ENCODE measurements at places on chromosomes 4 and X.

DNA sequence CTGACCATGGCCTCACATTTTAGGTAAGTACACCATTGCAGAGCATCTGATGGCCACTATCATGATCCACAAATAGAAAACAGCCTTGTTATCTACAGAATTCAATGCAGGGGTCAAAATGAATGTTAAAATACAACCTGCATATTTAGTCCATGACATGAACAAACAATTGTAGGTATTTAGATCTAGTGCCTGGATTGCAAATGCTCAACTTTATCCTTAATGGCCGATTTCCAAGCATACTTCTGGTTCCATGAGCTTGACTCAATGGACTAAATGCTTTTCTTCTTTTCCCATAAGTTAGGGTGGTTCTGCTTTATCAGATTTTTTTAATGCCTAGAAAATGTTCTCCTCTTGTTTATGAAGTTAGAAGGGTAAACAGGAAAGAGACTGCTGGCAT lies 139.2 kb upstream of the TTC29 start:
- DNase-seq: no peak

DNA sequence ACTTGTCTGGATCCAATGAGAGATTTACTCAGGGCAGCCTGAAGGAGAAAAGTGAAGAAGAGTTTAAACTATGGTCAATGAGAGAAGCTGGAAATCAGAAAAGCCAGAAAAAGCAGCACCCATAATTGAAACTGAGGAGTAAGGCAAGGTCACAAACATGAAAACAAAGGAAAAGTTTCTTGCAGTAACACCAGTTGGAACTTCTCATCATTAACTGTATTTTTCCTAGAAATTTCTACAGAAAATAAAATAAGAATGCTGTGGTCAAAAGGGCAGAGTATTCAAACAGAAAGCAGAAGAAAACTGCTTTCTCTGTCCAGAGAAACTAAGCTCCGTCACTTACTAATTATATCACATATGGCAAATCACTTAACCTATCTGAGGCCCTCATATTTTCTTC lies 102.2 kb downstream of the OR13H1 start:
- no peak for DNase-seq

GRCh38 chr4:156959298-156959702 lies 12.3 kb downstream of the PDGFC start:
- no peak for DNase-seq

DNA sequence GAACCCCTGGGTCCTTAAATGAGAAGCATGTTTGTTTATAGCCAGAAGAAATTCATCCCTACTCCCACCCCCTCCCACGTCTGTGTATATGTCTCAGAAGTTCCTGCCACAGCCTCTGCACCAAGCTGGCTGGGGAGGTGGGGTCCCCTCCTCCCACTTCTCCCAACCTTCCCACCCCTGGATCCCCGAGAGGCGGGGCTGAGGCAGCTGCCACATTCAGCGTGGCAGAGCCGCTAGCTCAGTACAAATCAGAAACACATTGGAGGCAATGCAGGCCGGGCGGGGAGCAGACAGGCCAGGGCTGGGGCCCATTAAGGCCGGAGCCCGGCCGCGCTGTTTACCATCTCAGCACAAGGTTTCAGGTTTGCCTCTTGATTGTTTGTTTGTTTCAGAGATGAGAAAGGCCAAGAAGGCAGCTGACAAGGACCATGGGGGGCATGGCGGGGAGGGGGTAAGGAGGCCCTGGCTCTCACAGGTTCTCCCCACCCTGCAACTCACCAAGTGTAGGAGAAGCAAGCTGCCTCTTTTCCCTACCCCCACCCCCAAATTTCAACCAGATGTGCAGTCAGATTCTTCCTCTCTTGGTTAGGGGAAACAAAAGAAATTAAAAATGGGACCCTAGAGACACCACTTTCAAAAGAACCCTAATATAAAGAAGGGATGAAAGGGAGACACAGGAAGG lies 22.3 kb downstream of the PJA1 start:
- no peak for DNase-seq

DNA sequence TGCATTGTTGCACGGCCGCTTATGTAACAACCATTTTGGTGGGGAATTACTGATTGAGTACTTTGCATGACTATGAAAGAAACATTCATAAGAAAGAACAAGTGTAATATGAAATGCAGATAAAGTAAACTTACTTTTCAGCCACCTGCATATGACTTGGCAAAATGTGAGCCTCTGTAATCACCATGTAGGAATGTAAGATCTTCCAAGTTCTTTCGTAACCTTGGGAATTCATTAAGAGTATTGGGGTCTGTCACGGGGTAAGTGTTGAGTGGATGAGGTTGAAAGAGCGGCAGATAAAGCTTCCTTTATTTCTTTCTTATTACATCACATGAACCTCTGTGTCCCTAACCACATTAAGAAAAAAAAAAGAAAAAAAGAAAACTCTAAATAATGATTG lies 348.5 kb upstream of the NR3C2 start:
- no peak for DNase-seq

GRCh38 chr4:11881947-11882346 lies 453.3 kb upstream of the HS3ST1 start:
- DNase-seq: peak; percentile 22

DNA sequence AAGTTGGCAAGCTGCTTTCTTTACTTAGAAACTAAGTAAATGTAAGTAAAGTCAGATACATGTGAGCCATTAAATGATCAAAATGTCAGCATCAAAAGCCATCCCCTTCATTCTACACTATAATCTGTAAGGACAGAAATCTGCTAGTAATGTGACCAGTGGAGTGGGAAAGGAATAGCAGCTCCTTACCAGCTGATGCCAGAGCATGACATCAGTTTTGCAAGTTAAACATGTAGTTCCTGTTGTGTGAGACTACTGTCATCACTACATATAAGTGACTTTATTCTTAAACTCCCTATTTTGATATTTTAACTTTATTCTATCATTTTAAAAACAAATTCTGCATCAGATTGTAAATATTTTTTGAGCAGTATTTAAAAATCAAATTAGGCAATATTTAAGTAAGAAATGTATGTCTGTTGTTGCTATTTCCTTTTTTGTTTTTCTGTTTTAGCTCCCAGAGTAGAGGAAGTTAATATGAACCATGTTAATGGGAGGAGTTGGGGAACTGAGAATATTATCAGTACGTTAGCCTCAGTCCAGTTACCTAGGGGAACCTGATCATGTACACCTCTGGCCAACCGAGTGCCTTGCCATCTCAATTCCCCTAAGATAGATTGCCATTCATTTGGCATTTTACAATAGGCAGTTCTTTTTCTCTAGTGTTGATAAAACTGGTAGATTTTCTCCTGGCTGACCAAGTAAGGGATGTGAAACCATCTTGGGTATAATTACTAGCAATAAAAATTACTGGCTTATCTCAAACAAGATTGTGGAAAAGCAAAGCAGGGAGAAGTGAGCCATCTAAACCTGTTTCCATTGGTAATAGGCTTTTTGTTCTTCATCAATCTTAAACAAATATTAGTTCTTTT lies 34.7 kb downstream of the CCNI start:
- DNase-seq: no peak

- peak; percentile 91 for DNase-seq
Measured at GRCh38 chrX:103376118-103376978, at the start of gene BEX3. BEX3 (plus strand) TSS chrX:103376538; CDS start chrX:103377522, 984 bp downstream.

GRCh38 chr4:7157666-7158065 lies 34.7 kb upstream of the SORCS2 start:
- no peak for DNase-seq

DNA sequence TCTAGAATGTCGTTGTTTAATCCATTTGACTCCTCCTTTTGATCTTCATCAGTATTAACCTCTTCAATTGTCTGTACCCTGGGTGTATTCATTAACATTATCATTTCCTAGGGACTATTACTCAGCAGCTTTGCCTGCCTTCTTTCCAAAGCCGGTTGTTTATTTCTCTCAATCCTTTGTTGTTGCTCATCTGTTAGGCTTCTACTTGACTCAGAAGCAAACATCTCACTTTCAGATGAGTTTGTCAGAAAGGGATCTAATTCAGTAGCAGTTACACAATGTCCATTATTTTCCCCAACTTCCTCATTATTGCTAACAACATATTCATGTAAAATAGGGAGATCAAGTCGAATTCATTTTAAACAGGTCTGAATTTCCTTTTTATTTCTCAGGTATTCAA lies 22.1 kb upstream of the HSD17B10 start:
- no peak for DNase-seq

GRCh38 chr4:144970597-144970996 lies 127.4 kb downstream of the ANAPC10 start:
- DNase-seq: no peak

DNA sequence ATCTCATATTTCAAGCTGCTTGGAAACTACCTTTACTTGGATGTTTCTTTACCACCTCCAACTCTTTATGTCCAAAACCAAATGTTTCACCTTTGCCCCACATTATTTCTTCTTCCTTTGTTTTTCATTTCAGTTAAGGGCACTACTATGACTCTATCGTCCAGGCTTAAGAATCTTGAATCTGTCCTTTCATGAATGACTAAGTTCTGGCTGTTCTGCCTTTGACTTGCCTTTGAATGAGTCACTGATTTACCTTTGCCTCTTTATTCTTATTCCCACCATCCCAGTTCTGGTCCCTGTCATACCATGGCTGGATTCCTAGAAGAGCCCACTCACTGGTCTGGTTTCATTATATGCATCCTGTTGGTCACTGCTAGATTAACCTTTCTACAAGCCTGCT lies 30.6 kb upstream of the PLAC1 start:
- DNase-seq: no peak

DNA sequence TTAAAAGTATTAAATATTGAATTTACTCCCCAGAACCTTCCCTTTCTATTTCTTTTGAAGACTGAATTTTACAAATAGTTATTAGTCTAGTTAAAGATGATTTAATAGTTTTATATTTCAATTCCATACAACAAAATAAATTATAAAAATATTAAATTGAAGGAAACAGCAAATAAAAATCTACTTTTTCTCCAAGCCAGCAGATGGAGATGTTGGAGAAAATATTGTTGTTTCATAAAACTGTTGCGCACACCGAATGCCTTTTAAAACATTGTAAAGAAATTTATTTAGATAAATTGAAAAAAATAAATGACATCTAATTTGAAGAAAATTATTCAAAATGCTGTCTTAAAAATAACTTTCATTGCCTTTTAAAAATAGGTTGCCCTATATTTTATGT lies 5.5 kb downstream of the GRIA2 start:
- DNase-seq: peak; percentile 51

- no peak for DNase-seq
Measured at GRCh38 chr4:35315419-35315818, 928.9 kb downstream of the ARAP2 start.

DNA sequence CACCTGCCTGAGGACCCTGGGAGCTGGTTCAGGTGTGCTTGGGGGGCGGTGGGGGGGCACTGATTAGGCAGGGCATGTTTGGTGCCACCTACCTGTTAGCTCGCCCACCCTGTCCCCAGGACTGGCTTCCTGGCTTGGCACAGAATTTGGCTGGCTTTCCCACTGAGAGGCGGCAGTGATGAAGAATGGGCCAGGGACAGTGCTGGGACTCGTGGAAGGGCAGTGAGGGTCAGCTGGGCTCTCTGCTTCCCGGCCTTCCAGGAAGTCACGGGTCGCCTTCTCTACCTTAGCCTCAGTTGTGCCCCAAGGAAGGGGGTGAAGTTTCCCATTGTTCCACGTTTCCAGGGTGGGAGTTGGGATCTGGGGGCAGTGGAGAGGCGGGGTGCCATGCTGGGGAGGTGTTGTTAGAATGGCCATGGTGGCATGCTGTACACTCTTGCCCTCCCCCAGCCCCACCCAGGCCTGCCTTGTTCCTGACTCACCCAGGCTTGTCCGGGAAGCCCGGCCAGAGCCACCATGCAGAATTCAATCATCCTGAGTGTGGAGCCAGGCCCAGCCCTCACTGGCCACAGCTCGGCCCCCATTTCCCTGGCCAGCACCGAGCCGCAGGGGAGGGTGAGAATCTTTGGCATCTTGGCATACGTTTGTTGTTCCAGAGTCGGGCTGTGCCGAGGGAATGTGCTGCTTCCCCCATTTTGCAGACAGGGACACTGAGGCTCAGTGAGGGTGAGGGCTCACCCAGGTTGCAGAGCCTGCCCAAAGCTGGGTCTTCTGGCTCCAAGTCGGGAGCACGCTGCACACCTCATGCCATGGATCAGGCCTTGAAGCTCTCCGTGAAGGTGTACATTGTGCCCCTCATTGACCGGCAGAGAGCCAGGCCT lies 21.9 kb upstream of the GPR78 start:
- no peak for DNase-seq

- DNase-seq: no peak
Measured at GRCh38 chrX:118571836-118572235, 76.2 kb downstream of the DOCK11 start.

DNA sequence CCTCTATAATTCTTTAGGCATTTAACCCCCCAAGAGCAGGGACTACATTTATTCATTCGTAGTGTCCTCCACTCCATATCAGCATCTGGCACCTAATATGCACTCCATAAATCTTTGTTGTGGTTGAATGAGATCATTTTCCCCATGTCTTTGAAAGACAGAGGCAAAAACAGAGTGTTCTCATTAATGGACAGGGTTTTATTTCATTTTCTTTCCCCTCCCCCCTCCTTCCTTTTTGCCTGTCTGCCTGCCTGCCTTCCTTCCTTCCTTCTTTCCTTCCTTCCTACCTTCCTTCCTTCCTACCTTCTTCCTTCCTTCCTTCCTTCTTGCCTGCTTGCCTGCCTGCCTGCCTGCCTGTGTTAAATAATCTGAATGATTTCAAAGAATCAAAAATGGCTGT lies 83.2 kb downstream of the SHROOM3 start:
- DNase-seq: no peak

DNA sequence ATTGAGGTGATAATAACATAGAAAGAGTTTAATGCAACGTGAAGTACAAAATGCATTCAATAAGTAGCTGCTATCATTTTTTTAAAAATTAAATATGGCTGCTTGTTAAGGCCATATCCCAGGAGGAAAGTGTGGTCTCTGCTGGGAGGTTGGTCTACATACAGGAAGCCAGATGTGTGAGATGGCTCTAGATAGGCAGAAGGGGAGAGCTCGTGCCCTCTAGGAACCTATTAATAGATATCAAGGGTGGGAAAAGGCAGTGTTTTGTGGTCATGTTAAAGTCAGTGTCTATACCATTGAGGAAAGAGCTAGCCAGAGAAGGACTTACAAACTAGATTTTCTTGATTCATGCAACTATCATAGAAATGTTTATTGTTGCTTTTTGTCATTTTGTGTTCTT lies 140.5 kb downstream of the KLHL8 start:
- no peak for DNase-seq

DNA sequence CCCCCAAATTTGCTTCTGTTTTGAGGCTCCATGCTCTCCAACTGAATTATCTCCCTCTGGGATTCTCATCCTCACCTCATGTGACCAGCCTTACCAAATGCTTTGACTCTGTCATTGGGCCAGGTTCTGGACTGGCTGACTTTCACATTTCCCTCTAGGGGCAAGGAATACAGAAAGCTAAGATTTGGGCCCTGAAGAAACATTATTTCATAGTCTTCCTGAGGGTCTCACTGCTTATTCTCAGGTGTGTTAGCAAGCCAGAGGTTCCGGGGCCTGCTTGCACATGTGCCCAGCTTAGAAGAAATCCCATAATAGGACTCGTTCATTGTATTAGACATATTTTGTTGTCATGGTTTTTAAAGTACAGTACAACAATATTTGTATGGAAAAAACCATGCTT lies 62.6 kb upstream of the TEX13D start:
- DNase-seq: no peak

All from brain (organoid and tissue), 16 donors.